ENCODE measurements at places on chromosomes 16 and 17. TPM values are rescaled to one million over a fixed set of nuclear protein-coding genes. Genes with fewer than 3 reads are reported as not detected.

PSMD3 gene
- total RNA-seq = 151 TPM

FOXC2 gene
- total RNA-seq = 2.3 TPM

TNFSF12 gene
- total RNA-seq = 6.1 TPM

ZNF19 gene
- 1.6 TPM for total RNA-seq

ACAP1 gene
- not detected for total RNA-seq

TCAP gene
- total RNA-seq = 0.07 TPM

PRAC2 gene
- total RNA-seq = not detected

GLIS2 gene
- 1.6 TPM for total RNA-seq

ANKFN1 gene
- 0.42 TPM for total RNA-seq

Measured in pulmonary artery endothelial cell (primary cell).